ENCODE measurements at places on chromosomes 11 and 22.

GRCh38 chr22:19048531-19048930 is 73.7 kb downstream of the DGCR2 start:
- DNase-seq, result no peak

DNA sequence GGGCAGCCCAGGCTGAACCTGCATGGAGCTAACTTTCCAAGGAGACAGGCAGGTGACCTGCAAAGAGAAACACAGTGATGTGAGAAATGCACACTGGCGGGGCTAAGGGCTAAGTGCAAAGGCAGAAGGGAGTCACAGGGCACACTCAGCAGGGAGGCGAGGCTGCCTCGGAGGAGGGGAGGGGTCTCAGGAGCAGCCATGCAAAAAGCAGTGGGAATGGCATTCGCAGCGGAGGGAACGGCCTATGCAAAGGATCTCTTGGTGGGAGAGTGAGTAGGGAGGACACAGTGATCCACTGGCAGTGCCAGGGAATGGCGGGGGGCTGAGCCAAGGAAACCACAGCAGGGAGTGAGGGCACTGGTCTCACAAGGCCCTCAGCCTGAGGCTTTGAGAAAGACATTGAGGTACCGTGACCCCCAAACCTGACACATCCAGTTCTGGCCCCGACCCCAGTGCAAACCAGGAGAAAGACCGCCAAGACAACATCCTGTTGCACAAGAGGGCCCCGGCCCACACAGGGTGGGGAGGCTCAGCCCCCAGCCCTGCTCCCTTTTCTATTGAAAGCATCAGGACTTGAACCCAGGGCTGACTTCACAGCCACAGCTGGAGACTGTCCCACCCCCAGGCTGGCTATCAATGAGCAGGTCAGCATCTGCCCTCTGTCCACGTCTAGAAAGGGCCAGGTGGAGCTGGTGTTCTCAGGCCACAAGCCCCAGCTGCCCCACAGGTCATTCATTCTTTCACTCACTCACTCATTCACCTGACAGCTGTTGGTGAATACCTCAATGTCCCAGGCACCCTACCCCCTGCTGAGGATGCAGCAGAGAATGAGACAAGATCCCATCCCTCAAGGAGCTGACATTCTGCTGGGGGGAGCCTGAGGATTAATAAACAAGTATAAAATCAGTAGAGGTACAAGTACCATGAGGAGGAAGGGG is 50.7 kb downstream of the IGLL1 start:
- no peak for DNase-seq

DNA sequence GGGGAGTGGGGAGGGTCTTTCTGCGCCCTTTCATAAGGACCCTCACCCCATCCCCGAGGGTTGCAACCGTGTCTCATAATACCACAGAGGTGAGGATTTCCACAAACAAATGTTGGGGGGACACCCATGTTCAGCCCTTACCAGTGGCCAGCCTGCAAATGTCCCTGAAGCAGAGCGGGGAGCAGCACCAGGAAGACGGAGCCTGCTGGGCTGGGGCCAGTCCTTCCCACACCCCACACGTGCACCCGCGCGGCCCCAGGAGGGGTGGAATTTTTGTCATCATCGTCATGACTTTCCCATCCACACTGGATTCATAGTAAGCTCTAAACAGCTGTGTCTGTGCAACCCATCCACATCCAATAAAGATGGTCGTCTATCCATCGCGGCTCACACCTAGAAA is 409.8 kb downstream of the BRD1 start:
- DNase-seq, result no peak

GRCh38 chr11:102633385-102634026 is 8.4 kb upstream of the MMP20 start:
- no peak for DNase-seq

- no peak for DNase-seq
Measured at GRCh38 chr11:87176044-87176443, 138.3 kb downstream of the TMEM135 start.

DNA sequence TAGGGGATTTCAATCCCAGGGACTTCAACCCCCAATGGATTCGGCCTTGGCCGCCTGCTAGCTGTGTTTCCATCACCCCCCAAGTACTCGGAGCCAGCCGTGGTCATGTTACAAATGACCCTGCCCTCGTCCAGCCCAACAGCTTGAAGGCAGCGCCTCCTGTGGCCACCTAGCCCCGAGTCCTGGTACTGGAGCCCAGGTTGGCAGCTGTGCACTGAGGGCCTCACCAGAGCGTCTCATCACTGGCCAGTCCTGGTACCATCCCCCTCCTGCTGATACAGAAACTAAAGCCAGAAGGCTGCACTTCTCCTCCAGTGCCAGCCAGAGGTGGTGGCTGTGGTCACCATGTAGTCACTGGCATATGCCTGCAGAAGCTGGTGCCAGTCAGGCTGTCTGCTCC is 44.9 kb upstream of the FADD start:
- DNase-seq, result no peak

DNA sequence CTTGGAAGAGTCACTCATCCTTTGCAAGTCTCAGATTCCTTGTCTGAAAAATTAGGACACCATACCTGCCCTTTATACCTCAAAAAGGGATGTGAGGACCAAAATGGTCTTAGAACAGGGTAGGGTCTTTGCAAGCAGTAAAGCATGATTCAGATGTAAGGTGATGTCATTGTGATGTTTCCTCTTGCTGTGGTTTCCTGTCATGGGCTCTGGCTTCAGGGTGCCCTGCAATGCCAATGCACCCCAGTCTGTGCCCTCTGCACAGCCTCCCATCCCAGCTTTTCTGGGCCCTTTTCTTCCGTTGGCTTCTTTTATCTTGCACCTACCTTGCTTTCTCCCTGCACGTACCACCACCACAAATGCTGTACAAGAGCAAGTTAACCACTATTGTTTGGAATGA is 87.8 kb upstream of the NNMT start:
- peak; percentile 14 for DNase-seq

- no peak for DNase-seq
Measured at GRCh38 chr22:24437741-24438328, 10.4 kb downstream of the ADORA2A start.

- no peak for DNase-seq
Measured at GRCh38 chr11:75435571-75435925, 2.5 kb upstream of the KLHL35 start.

DNA sequence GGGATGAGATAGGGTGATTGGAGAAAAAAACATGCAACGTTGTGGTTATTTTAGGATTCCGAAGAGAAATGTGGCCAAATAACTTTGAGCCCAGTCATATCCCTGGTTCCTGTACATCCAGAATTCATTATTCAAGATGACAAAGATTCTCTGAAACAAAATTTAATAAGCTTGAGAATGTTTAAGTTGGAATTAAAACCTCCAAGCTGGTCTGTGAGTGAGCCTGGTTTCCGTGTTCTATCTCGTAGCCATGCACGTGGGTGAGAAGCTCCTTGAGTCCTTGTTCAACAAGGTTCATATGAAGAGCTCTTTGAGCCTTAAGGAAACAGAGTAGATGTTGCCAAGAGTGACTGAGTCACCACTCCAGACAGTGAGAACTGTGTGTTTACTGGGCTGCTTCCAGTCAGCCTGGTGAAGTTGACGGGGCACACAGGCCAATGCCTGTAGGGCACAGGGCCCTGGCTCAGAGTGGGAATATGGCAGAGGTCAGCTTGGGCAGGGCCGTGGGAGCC is 206.5 kb downstream of the NAV2 start:
- DNase-seq, result no peak

- DNase-seq, result no peak
Measured at GRCh38 chr11:370070-370941, 1.0 kb downstream of the B4GALNT4 start.

GRCh38 chr11:65864706-65865471 is 4.7 kb downstream of the MUS81 start:
- DNase-seq, result no peak

- DNase-seq, result no peak
Measured at GRCh38 chr11:126046570-126047195, 16.0 kb downstream of the CDON start.

- DNase-seq, result no peak
Measured at GRCh38 chr11:12502046-12502445, 124.7 kb downstream of the PARVA start.

GRCh38 chr22:32776397-32776796 is 25.1 kb upstream of the TIMP3 start:
- no peak for DNase-seq

DNA sequence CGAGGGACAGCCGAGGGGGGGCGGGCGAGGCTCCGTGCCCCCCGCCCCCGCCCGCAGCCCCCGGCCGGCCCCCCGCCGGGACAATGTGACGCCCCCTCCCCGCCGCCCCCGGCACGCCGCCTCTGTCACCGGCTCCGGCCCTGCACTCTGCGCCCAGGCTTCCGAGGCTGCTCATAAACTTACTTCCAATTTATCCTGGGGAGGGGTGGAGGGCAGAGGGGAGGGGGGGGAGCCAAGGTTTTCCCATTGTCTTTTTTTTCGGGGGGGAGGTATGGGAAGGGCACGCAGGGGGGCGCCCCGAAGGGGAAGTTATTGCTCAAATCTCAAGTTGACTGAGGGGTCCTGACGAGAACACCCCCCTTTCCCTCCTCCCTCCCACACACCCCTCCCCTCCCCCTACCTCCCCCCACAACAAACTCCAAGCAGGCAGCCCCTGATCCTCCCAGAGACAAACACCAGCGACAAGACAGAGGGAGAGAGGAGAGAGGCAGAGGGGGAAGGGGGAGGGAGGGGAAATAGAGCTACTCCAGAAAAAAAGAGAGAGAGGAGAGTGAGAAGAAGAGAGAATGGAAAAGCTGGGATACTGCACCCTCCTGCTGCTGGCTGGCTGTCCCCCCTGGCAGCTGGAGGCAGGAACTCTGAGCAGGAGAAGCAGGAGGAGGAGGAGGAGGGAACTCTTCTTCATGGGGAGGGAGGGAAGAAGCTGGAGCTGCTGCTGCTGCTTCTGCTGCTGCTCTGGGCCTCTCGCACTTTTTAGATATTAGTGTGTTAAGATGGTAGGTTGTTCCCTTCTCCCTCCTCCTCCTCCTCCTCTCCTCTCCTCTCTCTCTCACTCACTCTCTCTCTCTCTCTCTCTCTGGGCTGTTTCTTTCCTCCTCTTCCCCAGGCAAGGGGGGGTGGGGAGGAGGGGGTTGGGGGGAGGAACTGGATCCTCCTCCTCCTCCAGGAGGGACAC is 631 bp downstream of the PHF21A start:
- peak; percentile 16 for DNase-seq

DNA sequence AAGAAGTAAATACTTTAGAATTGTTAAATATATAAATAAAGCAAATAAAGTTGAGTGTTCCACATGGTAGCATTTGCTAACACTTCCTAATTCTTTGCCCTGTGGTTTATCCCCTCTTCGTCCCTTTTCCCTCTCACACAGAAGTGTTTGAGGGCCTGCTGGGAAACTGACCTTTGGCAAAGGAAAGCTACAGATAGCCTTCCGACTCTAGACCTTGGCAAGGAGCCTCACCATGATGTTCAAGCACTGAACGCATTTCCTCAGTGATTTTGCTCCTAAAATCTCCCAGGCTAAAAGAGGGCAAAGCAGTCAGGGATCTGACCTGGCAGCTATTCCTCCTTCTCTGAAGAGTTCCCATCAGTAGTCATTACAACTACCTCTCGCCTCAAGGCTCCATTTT is 52.5 kb upstream of the HORMAD2 start:
- DNase-seq, result no peak

DNA sequence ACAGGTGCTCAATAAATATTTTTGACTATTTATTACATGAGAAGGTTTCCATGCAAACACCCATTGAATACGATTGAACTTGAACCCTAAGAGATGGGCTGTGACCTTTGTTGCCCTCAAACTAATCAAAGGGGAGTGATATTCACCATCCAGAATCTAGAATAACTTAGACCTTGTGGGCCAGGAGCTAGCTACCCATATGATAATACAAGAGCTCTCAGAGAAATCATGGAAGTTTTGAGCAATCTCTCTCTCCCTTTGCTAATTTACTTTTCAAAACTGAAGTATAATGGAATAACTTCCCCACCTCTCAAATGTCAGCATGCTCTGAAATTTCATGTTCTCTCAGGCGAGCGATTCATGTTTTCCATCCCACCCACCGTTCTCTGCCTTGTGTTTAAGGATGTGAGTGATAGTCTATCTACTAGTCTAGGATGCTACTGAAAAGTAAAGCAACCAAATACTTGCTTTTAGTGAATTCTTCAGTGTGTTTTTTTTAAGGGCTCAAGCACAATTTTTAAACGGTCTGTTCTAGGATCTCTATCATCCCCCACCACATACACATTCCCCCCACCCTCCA is 33.3 kb downstream of the BARX2 start:
- no peak for DNase-seq

DNA sequence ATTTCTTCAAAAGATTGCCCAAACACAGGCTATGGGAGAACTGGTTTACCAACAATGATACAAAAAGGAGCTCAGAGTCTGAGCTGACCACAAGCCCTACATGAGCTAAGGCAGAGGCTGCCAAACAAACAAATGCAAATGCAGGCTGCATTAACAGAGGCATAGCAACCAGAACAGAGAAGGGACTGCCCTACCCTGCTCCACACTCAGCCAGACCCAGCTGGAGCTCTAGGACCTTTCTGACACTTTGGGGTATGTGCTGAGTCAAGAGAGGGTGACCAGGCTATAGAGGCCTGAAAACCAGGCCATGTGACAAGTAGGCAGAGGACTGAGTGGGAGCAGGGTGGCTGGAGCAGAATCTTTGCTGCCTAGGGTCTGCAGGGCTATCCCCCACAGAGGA is 17.8 kb upstream of the P2RY2 start:
- no peak for DNase-seq

- DNase-seq, result no peak
Measured at GRCh38 chr11:72602250-72602904, 71.8 kb downstream of the PDE2A start.

- no peak for DNase-seq
Measured at GRCh38 chr11:19121646-19122045, 4.7 kb downstream of the ZDHHC13 start.

DNA sequence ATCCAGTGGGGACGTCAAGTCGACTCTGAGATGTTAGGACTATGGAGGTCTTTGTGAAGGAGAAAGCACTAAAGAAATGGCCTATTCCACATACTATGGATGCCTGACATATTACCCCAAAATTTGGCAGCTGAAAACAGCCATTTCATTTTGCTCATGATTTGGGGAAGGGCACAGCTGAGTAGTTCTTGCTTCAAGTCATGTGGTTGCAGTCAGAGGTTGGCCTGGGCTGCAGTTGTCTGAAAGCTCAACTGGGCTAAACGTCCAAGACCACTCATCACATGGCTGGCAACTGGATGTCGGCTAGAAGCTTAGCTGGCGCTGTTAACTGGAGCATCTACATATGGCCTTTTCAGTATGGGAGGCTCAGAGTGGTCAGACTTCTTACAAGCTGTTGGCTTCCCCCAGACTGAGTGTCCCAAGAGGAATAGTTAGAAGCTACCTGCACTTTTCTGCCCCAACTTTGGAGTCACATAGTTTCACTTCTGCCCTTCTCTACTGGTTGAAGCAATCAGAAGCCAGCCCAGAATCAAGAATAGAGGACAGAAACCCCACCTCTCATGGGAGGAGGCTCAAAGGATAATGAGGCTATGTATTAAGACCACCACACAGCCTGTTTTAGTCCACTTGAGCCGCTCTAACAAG is 14.1 kb downstream of the SLC35C1 start:
- no peak for DNase-seq

- no peak for DNase-seq
Measured at GRCh38 chr22:43088627-43088983, 586 bp downstream of the TTLL1 start.

All from activated CD4-positive, alpha-beta T cell treated with anti-CD3 and anti-CD28 coated beads, Interleukin-2, amount 50 U/mL, for 1 hour (primary cell).